ENCODE measurements at places on chromosomes 5 and 9. TPM values are rescaled to one million over a fixed set of nuclear protein-coding genes. Genes with fewer than 3 reads are reported as not detected.

OTP gene
- total RNA-seq: not detected

TSSK1B gene
- total RNA-seq: 0.97 TPM

PCDH12 gene
- 9.2 TPM for total RNA-seq

RELL2 gene
- 5.8 TPM for total RNA-seq

MAML1 gene
- 12.5 TPM for total RNA-seq

SPAAR gene
- 7.5 TPM for total RNA-seq

PCA3 gene
- not detected for total RNA-seq

TICAM2 gene
- 1.8 TPM for total RNA-seq

IL4 gene
- total RNA-seq: not detected

EIF4E1B gene
- not detected for total RNA-seq

ACTBL2 gene
- total RNA-seq: 0.54 TPM

FKTN gene
- 12.6 TPM for total RNA-seq

BTNL8 gene
- total RNA-seq: not detected

PCDHB2 gene
- total RNA-seq: 1.3 TPM

ORM1 gene
- not detected for total RNA-seq

SUSD1 gene
- total RNA-seq: 15.5 TPM

RARS1 gene
- 144 TPM for total RNA-seq

SPATA31A3 gene
- not detected for total RNA-seq

ADAM19 gene
- total RNA-seq: 16.4 TPM

SCGB3A2 gene
- total RNA-seq: not detected

SLC36A2 gene
- total RNA-seq: not detected

ACOT12 gene
- not detected for total RNA-seq

RMI1 gene
- 3.6 TPM for total RNA-seq

LCP2 gene
- not detected for total RNA-seq

DAB2IP gene
- 7.6 TPM for total RNA-seq

TXNDC8 gene
- total RNA-seq: not detected

SEMA4D gene
- not detected for total RNA-seq

RGS7BP gene
- total RNA-seq: 0.36 TPM

NME5 gene
- 1.9 TPM for total RNA-seq

GPSM1 gene
- total RNA-seq: 35.8 TPM

PCDHGB1 gene
- total RNA-seq: 0.81 TPM

SHC3 gene
- 7.8 TPM for total RNA-seq

HAVCR1 gene
- total RNA-seq: not detected

GFI1B gene
- not detected for total RNA-seq

FSD1L gene
- total RNA-seq: 0.81 TPM

CSF2 gene
- 2.3 TPM for total RNA-seq

PCDHGA9 gene
- total RNA-seq: 1.4 TPM

CDKN2B gene
- total RNA-seq: 16.8 TPM

SPATA6L gene
- total RNA-seq: 0.16 TPM

GRXCR2 gene
- total RNA-seq: not detected

PRLR gene
- not detected for total RNA-seq

GOLPH3 gene
- total RNA-seq: 88.1 TPM

FOXD4L3 gene
- total RNA-seq: not detected

CDKN2B-AS1 gene
- 0.18 TPM for total RNA-seq

PCDHGC5 gene
- 0.65 TPM for total RNA-seq

IRX1 gene
- total RNA-seq: 3.4 TPM

CCNO gene
- total RNA-seq: 0.97 TPM

PTCH1 gene
- 9.0 TPM for total RNA-seq

PRUNE2 gene
- total RNA-seq: 5.2 TPM

Measured in cardiac atrium fibroblast (primary cell).